ENCODE measurements at places on chromosomes 5 and 9. TPM values are rescaled to one million over a fixed set of nuclear protein-coding genes. Genes with fewer than 3 reads are reported as not detected.

Gene C9orf50
- not detected for total RNA-seq

Gene UHRF2
- total RNA-seq, result 40.7 TPM

Gene LHX6
- total RNA-seq, result 19.5 TPM

GRCh38 chr5:119398727-119399466, 43.1 kb downstream of the TNFAIP8 start:
- no peaks in the 10 kb centered on the region for H3K36me3 ChIP-seq
- H3K4me3 ChIP-seq, result no peak overlapping the region
- H3K4me1 ChIP-seq, result no peaks in the 10 kb centered on the region
- peak; percentile 48 for DNase-seq

GRCh38 chr9:72728031-72728770, 206.8 kb downstream of the TMC1 start:
- no peaks in the 10 kb centered on the region for H3K27me3 ChIP-seq
- H3K36me3 ChIP-seq, result no peaks in the 10 kb centered on the region
- no peak overlapping the region for H3K4me3 ChIP-seq
- DNase-seq, result no peak

- no peak for DNase-seq
- no peak overlapping the region for H3K4me3 ChIP-seq
- no peaks in the 10 kb centered on the region for H3K27me3 ChIP-seq
- no peak overlapping the region for H3K27ac ChIP-seq
These were observed 399.0 kb downstream of the HTR1A start for GRCh38 chr5:63563008-63563917.

- no peaks in the 10 kb centered on the region for H3K36me3 ChIP-seq
- no peak for DNase-seq
- H3K27ac ChIP-seq, result no peak overlapping the region
- H3K4me3 ChIP-seq, result no peak overlapping the region
- H3K27me3 ChIP-seq, result no peaks in the 10 kb centered on the region
These were observed 21.5 kb downstream of the SHB start for GRCh38 chr9:38047301-38048251.

DNA sequence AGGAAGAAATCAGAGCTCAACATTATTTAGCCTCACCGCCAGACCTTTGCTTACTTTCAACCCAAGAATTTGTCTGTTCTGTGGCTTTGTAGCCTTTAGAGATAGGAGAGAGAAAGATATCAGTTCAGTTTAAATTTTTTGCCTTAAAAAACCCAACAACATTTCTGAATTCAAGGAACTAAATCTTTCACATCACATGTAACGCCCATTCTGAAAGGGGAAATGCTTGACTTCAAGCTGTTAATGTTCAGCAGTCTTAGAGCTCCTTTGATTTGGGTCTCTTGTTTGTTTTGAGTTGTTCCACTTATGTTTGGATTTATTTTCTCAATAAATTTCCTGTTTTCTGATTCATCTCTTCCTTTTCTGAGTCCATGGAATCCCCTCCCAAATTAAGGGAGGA, 294.5 kb downstream of the ARHGAP26 start:
- no peak overlapping the region for H3K4me3 ChIP-seq
- DNase-seq, result no peak
- no peaks in the 10 kb centered on the region for H3K4me1 ChIP-seq
- no peaks in the 10 kb centered on the region for H3K36me3 ChIP-seq
- peak overlapping the region; percentile 42 for H3K27ac ChIP-seq

- no peaks in the 10 kb centered on the region for H3K4me1 ChIP-seq
- no peaks in the 10 kb centered on the region for H3K27me3 ChIP-seq
- peak overlapping the region; percentile 86 for H3K27ac ChIP-seq
These were observed 2.3 kb downstream of the SMIM3 start for GRCh38 chr5:150780816-150781221.

- DNase-seq, result no peak
- H3K27me3 ChIP-seq, result no peaks in the 10 kb centered on the region
These were observed 50.5 kb downstream of the AHRR start for GRCh38 chr5:371811-372555.

DNA sequence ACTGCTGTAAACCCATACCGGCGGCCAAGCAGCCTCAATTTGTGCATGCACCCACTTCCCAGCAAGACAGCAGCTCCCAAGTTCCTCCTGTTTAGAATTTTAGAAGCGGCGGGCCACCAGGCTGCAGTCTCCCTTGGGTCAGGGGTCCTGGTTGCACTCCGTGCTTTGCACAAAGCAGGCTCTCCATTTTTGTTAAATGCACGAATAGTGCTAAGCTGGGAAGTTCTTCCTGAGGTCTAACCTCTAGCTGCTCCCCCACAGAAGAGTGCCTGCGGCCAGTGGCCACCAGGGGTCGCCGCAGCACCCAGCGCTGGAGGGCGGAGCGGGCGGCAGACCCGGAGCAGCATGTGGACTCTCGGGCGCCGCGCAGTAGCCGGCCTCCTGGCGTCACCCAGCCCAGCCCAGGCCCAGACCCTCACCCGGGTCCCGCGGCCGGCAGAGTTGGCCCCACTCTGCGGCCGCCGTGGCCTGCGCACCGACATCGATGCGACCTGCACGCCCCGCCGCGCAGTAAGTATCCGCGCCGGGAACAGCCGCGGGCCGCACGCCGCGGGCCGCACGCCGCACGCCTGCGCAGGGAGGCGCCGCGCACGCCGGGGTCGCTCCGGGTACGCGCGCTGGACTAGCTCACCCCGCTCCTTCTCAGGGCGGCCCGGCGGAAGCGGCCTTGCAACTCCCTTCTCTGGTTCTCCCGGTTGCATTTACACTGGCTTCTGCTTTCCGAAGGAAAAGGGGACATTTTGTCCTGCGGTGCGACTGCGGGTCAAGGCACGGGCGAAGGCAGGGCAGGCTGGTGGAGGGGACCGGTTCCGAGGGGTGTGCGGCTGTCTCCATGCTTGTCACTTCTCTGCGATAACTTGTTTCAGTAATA, at the start of gene FXN:
TSS of gene FXN (plus strand) at position 315 of the 871 bp plus-strand sequence. CDS start at position 346, 31 bp downstream.
- peak; percentile 66 for DNase-seq
- H3K36me3 ChIP-seq, result no peaks in the 10 kb centered on the region
- peak within 1 kb of the TSS; percentile 47 for H3K4me3 ChIP-seq
- peak within 1 kb of the TSS; percentile 82 for H3K27ac ChIP-seq
- H3K4me1 ChIP-seq, result no peaks in the 10 kb centered on the region

DNA sequence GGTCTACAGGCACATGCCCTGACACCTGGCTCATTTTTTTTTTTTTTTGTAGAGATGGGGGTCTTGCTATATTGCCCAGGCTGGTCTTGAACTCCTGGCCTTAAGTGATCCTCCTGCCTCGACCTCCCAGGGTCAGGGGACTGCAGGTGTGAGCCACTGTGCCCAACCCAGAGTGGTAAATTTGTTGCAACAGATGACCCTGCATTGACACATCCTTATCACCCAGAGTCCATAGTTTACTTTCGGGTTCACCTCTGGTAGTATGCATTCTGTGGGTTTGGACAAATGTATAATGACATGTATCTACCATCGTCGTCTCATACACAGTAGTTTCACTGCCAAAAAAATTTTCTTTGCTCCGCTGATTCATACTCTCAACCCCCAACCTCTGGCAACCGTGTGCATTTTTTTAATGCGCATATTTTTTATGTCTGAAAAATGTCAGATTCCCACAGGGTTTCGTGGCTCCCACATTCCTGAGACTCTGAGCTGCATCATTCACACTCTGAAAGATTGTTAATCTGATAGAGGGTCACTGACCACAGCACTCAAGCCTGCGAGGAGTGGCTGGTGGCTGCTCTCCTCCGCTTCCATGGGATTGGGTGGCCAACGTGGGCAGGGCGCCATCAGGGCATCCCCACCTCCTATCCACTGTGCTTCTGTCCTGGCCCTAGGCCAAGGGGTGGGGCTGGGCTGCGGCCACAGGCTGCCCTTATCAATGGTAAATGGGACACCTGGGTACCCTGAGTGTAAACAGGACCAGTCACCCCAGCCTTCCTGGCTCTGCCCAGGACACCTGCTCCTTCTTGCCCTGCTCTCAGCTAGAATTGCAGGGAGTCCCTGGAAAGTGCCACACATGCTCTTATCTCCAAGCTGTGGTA, 9.6 kb downstream of the NDST1 start:
- no peaks in the 10 kb centered on the region for H3K27me3 ChIP-seq
- peak; percentile 59 for DNase-seq
- peaks cover 14% of the 10 kb centered on the region for H3K4me1 ChIP-seq
- no peaks in the 10 kb centered on the region for H3K36me3 ChIP-seq
- no peak overlapping the region for H3K4me3 ChIP-seq
- peak overlapping the region; percentile 20 for H3K27ac ChIP-seq

GRCh38 chr5:92890841-92891244, 690.2 kb downstream of the NR2F1-AS1 start:
- H3K36me3 ChIP-seq, result no peaks in the 10 kb centered on the region
- H3K4me3 ChIP-seq, result no peak overlapping the region
- H3K27me3 ChIP-seq, result no peaks in the 10 kb centered on the region
- DNase-seq, result no peak

DNA sequence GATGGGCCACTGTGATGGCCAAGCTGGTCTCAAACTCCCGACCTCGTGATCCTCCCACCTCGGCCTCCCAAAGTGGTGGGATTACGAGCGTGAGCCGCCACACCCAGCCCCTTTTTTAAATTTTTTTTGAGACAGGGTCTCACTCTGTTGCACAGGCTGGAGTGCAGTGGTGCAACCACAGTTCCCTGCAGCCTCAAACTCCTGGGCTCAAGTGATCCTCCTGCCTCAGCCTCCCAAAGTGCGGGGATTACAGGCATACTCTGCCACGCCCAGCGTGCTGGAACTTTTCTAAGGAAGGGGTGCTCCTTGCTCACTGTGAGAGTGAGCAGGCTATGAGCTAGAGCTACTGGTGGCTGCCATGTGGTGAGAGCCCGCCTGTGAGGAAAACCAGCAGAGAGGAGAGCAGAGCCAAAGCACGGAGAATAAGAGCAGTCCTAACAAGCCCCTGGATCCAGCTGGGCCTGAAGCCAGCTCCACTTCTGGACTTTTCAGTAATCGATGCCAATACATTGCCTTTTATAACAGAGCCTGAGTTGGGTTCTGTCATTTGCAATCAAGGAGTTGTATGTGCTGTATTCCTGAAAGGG, 75.5 kb upstream of the UNC5A start:
- no peaks in the 10 kb centered on the region for H3K36me3 ChIP-seq
- no peak overlapping the region for H3K4me3 ChIP-seq
- H3K27ac ChIP-seq, result no peak overlapping the region
- no peaks in the 10 kb centered on the region for H3K4me1 ChIP-seq

GRCh38 chr9:129197978-129198318, 19.9 kb upstream of the IER5L start:
- H3K36me3 ChIP-seq, result no peaks in the 10 kb centered on the region
- H3K4me3 ChIP-seq, result no peak overlapping the region
- no peaks in the 10 kb centered on the region for H3K27me3 ChIP-seq
- peak; percentile 52 for DNase-seq
- peak overlapping the region; percentile 89 for H3K27ac ChIP-seq

GRCh38 chr5:137498301-137498735, 808 bp downstream of the SPOCK1 start:
- no peaks in the 10 kb centered on the region for H3K36me3 ChIP-seq
- no peaks in the 10 kb centered on the region for H3K4me1 ChIP-seq
- DNase-seq, result peak; percentile 24
- H3K4me3 ChIP-seq, result peak overlapping the region; percentile 56
